Right cardiac atrium (tissue), 5 donors: ENCODE measurements at places on chromosomes 4 and X. TPM values are rescaled to one million over a fixed set of nuclear protein-coding genes. Genes with fewer than 3 reads are reported as not detected.
A peak's percentile ranks its signal among the peaks of the same experiment; 100 is the strongest.

GRCh38 chrX:34559325-34559724 lies 97.8 kb downstream of the TMEM47 start:
- no peak for DNase-seq

- DNase-seq: no peak
These were observed 127.2 kb downstream of the FNIP2 start for GRCh38 chr4:158895797-158896576.

DNA sequence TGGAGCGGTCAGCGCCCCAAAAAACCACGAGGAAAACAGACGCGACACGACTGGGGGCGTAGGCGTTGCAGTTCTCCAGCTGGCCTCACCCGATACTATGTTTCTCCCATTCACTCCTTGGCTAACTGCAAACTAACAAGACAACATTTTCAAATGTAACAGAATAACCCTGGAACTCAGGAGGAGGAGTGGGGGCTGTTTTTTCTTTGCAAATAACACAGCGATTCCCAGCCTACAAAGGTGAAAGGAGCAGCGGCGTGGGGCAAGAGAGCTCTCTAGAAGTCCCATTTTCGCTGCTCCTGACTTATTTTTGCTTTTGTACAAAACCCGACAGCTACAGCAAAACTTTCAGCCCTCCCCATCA lies 1.6 kb downstream of the SOX3 start:
- no peak for DNase-seq

DNA sequence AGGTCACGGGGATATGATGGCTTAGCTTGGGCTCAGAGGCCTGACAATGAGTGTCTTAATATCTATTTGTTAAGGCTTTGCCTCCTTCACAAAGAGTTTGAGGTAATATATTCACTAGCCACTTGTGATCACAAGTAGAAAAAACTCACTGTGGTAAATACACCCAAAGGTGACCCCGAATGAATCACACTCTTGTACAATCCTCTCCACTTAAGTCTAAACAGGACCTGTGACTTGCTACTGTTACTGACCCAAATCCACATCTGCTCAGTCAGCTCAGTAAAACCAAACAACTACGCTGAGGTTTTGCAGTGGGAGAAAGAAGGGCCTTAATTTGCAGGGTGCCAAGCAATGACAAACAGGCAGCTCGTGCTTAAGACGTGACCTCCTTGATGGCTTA lies 223.8 kb upstream of the MAGEC2 start:
- DNase-seq: no peak

- no peak for DNase-seq
These were observed 285.0 kb downstream of the SHOX start for GRCh38 chrX:915427-916229.

DNA sequence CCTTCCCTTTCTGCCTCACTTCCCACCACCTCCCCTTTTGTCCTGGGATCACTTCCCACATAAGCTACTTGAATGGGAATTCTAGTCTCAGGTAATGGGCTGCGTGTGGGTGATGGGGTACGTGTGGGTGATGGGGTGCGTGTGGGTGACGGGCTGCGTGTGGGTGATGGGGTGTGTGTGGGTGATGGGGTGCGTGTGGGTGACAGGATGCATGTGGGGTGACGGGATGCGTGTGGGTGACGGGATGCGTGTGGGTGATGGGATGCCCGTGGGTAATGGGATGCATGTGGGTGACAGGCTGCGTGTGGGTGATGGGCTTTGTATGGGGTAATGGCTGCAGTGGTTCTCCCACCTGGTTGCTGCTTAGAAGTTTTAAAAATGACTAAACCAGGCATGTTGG lies 43.6 kb downstream of the EVC2 start:
- no peak for DNase-seq

DNA sequence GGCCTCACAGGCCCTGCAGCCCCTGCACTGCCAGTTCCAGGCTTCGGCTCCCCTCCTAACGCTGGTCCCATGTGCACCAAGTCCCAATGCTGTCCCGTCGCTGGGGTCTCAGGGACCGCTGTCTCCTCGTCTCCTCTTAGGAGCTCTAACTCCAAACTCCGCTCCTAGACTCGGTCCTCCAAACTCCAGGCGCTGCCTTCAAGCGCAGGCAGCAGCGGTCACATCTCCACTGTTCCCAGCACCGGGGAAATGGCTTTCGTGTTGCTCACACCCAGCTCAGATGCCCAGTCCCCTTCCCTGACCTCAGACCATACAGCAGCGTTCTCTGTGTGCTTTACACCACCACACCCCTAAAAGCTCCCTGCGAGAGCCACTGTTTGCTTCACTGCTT lies 19.6 kb upstream of the HMX1 start:
- DNase-seq: no peak

GRCh38 chr4:38919494-38919893 lies 51.9 kb downstream of the FAM114A1 start:
- no peak for DNase-seq

- DNase-seq: no peak
These were observed 137.3 kb downstream of the CPEB2 start for GRCh38 chr4:15139599-15139998.

GRCh38 chr4:6123116-6123515 lies 77.2 kb downstream of the JAKMIP1 start:
- no peak for DNase-seq

- DNase-seq: no peak
These were observed 25.0 kb downstream of the UTP14A start for GRCh38 chrX:129930941-129931410.

GRCh38 chrX:130108647-130109428 lies 1.5 kb downstream of the ELF4 start:
- peak; percentile 49 for DNase-seq

DNA sequence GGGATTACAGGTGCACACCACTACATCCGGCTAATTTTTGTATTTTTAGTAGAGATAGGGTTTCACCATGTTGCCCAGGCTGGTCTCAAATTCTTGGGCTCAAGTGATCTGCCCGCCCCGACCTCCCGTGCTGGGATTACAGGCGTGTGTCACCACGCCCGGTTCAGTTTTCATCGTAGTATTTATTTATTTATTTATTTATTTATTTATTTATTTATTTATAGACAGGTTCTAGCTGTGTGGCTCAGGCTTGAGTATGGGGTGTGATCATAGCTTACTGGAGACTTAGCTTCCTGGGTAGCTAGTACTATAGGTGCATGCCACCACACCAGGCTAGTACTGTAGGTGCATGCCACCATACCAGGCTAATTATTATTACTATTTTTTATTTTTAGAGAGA lies 64.1 kb upstream of the STOX2 start:
- DNase-seq: no peak

DNA sequence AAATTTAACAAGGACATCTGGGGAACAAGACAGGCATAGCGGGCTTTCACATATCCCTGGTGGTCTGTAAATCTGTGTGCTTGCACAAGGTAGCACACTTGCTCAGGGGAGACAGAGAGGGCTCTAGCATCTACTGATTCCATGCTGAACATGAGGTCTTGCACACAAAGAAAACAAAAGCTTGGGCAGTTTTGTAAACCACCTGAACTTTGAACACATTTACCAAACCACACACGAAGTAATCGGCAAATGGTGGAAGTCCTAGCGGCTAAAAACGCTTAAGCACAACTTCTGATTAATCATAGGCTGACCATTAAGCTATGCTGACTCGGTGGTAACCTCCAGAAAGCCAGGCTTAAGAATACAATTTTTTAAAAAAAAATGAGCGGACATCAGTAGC lies 52.8 kb downstream of the AKAP4 start:
- DNase-seq: no peak

GRCh38 chr4:186593587-186593973 lies 38.2 kb upstream of the MTNR1A start:
- DNase-seq: no peak

DNA sequence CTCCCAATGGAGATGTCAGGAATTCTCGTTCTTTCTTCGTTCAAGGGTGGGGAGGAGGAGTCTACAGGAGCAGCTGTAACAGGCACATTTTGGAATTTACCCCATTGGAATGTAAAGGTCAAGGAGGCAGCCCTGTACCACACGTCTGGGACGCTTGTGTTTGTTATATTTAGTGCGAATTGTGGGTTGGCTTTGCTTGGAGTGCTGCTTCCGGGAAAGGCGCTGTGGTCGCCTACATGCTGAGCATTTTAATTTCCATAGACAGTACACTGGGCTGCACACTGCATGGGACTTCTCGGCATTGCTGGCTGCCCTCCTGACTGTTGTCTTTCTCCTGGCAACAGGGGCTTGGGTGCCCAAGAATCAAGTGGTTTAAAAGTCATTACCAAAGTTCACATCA lies 12.8 kb downstream of the GYG2 start:
- no peak for DNase-seq

DNA sequence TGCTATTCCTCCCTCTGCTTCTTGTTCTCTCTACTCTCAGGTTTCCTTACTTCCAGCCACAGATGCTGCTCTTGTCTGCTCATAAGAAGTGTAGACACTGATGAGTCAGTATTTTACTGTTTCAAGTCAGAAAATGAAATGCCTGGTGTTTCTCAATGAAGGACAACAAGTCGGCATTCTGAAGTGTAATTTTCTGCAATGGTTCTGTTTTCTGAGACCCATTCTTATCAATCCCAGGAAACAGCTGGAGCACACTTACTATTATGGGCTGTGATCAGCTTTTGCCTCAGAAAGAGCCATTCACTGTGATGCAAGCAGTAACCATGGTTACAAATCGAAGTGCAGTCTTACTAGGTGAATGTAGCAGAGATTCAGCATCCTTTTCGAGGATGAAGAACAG lies 42.0 kb downstream of the SLC4A4 start:
- DNase-seq: no peak

DNA sequence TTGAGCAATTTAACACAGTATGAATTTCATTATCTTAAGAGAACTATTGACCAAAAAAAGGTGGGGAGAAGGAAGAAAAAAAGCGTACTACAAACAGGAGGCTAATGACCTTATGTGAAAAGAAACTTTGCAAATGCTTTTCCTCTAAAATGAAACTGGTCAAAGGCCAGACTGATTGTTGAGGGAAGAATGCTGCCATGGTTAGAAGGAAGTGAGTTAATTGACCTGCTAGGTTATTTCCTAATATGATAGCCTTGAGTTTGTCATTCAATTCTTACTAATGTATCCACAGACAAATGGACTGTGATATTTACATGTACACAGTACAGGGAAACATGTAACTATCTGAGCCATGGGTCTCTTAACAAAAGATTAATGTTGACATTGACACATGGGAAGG lies 132.8 kb downstream of the PCDH19 start:
- DNase-seq: no peak

- DNase-seq: peak; percentile 37
These were observed 172.7 kb downstream of the NHS start for GRCh38 chrX:17547658-17548057.

- no peak for DNase-seq
These were observed 186.7 kb downstream of the DHRSX start for GRCh38 chrX:2313864-2314640.

GRCh38 chr4:145763399-145763798 lies 83.5 kb downstream of the C4orf51 start:
- no peak for DNase-seq

DNA sequence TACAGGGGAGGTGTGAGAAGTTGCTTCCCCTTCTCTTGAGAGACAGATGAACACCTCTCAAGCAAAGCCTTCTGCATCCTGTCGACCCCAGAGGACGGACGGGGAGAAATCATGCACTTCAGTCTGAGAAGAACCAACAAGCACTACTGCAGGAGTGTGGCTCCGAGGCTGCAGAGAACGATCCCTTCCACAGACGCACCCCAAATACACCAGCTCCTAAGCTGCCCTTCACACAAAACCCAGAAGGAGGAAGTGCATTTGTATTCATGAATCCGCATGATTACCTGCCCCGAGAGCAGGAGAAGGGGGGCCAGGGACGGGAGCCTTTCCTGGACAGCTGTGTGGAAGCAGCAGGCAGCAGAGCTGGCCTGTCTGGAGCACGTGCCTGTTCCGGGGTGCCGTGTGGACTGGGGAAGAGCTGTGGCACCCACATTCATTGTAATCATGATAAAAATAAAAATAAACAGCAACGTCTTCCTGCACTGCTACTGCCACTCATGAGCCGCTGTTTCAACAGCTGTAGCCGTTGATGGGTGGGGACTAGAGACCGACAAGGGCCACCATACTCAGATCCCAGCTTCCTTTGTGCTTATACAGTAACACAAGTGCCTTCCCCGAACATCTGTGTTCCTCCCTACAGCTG lies 42.9 kb downstream of the ACSL1 start:
- DNase-seq: no peak

GRCh38 chrX:96764864-96765263 lies 80.2 kb downstream of the DIAPH2 start:
- DNase-seq: no peak

- DNase-seq: no peak
These were observed 3.5 kb upstream of the ZFP92 start for GRCh38 chrX:153407736-153408135.

- DNase-seq: no peak
These were observed 630 bp downstream of the SMARCA5 start for GRCh38 chr4:143514169-143514495.

DNA sequence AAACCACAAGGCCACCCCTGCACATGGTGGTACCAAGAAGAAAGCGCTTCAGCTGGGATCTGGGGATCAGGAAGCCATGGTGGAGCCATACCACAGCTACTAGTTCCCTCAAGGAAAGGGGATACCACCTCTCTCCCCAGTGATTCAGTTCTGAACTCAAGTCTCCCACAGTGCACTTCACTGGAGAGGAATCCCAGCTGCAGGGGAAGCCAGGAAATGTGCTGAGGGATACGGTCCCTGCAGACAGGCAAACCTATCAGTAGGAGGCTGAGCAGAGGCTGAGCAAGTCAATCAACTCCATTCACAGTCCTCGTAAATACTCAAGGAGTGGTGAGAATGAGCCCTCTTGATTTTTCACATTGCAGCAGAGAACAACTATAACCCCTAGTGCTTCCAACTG lies 11.0 kb downstream of the TMEM192 start:
- no peak for DNase-seq

TEX13A gene
- polyA plus RNA-seq: not detected

ARHGAP36 gene
- polyA plus RNA-seq: 0.05 TPM

VSIG4 gene
- 16.0 TPM for polyA plus RNA-seq

PAGE2 gene
- polyA plus RNA-seq: not detected

ATP6AP1 gene
- 63.1 TPM for polyA plus RNA-seq

SORCS2 gene
- 2.1 TPM for polyA plus RNA-seq

SLITRK2 gene
- 0.43 TPM for polyA plus RNA-seq

ADGRG4 gene
- not detected for polyA plus RNA-seq

ASB12 gene
- 1.2 TPM for polyA plus RNA-seq

FAM47A gene
- polyA plus RNA-seq: not detected

REELD1 gene
- 0.18 TPM for polyA plus RNA-seq

SPIN2A gene
- polyA plus RNA-seq: 0.23 TPM

PRRG1 gene
- 6.1 TPM for polyA plus RNA-seq

RAB40AL gene
- 0.14 TPM for polyA plus RNA-seq

CTAG1A gene
- polyA plus RNA-seq: not detected
